Epithelial cell of prostate (primary cell): ENCODE measurements at places on chromosomes 2 and 18.

DNA sequence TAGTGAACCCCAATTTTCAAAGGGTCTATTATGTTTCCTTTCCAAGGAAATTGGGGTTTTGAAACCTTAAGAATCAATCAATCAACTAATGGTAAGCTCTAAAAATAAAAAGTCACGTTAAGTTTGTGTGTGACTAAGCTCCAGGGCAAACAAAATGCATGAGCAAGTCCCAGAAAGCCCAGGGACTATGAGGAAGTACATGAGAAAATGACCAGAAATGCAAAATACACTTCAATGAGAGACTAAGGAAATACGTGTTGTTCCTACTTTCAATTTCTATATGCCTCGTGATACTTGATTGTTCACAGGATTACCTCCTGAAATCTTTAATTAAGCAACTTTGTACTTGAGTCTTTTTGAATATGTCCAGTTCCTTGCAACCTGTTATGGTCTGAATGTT lies 684.4 kb upstream of the SYT4 start:
- no peak for DNase-seq

- DNase-seq = no peak
Observed at GRCh38 chr2:47620770-47621437, 162.0 kb upstream of the MSH6 start.

DNA sequence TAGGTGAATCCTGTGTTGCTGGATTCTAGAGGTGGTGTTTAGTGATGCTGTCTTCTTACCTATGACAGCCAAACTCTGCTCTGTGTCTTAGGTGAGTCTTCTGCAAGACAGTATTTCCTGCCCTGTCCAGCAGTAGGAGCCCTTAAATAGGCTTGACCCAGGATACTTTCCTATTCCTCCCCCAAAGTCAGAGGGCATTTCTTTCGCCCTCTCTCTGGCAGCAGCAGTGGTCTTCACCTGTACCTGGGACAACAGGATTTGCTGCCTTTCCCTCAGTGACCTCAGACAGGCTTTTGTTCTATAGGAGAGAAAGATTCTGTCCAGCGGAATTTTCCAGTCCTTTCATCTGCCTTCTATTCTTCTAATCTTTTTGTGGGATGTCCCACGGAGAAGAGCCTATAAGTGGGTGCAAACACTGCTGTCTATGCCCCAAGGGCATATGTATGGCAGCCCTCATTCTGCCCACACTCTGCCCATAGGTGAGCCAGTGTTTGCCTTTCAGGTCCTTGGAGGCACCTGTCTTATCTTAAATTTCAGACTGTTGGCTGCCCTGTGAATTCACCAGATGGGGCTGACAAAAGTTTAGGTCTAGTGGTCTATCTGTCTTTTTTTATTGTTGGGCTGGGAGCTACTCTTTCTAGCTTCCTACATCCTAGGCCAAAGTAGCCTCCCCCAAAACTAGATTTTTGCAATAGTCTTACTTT lies 177.3 kb upstream of the SPOPL start:
- DNase-seq = no peak

GRCh38 chr18:62939433-62939832 lies 224.1 kb downstream of the PHLPP1 start:
- no peak for DNase-seq

- DNase-seq = no peak
Observed at GRCh38 chr2:8204711-8205110, 477.1 kb upstream of the ID2 start.

DNA sequence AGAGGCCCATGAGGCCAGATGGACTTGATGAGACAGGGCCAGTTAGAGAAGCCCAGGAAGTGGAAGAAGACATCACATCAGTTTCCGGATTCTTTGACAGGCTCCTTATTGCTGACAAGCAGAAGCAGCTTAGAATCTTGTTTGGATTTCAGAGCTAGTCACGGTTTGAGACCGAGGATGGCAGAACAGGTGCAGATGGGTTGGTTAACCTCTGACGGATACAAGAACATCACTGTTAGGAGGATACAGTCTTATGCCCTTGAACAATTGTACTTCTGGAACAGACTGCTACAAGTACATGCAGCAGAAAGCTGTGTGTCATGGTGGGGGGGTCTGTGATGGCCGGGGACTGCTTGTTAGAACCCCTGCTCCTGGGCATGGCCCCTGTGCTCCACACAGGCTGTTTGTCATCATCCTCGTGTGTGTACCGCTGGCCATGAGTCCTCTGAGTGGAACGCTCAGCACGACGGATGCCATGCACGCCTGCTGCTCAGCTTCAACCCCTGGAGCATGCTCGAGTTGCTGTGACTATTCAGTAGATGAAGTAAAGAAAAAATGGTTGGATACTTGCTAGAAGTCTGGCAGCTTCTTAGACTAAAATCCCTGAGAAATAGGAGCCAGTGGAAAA lies 217.7 kb downstream of the SH3RF3 start:
- DNase-seq = no peak

GRCh38 chr2:44190526-44190925 lies 21.9 kb downstream of the PPM1B start:
- no peak for DNase-seq

DNA sequence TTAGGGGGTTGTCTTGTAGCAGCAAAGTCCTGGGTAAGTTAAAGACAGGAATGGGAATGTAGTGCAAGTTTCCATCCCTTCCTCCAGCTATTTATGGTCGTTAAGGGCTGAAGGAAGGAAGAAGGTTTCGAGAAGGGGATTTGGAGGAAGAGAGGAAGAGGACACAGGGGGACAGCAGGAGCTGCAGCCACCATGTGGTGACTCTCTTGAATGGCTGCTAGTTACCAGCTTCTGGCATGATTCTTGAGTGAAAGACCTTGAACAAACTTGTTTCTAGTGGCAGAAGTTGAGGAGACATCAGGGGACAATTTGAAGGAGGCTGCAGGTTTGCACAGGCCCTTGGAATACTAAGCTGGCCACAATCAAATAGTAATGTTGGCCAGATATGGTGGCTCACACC lies 116.6 kb downstream of the MTX2 start:
- DNase-seq = no peak

GRCh38 chr2:162025121-162025911 lies 48.7 kb downstream of the DPP4 start:
- no peak for DNase-seq
